ENCODE measurements at places on chromosomes 3 and 15.

DNA sequence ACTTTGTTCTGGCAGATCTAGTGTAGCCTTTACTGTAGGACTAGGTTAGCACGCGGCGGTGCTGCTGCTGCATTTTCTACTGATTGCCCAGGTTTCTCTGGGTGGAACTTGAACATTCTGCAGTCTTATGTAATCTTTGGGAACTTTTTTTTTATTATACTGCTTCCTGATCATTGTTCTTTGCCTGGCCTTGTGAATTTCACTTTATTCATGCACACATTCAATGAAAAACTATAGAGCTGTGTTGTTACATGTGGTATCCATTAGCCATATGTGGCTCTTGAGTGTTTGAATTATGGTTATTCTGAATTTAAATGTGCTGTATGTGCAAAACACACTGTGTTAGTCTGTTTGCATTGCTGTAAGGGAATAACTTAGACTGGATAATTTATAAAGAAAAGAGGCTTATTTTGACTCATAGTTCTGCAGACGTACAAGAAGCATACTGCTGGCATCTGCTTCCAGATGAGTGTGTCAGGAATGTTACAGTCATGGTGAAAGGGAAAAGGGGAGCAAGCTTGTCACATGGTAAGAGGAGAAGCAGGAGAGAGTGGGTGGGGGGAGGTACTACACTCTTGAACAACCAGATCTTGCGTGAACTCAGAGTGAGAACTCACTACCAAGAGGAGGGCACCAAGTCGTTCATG, 26.5 kb downstream of the MEF2A start:
- peak; percentile 18 for DNase-seq

DNA sequence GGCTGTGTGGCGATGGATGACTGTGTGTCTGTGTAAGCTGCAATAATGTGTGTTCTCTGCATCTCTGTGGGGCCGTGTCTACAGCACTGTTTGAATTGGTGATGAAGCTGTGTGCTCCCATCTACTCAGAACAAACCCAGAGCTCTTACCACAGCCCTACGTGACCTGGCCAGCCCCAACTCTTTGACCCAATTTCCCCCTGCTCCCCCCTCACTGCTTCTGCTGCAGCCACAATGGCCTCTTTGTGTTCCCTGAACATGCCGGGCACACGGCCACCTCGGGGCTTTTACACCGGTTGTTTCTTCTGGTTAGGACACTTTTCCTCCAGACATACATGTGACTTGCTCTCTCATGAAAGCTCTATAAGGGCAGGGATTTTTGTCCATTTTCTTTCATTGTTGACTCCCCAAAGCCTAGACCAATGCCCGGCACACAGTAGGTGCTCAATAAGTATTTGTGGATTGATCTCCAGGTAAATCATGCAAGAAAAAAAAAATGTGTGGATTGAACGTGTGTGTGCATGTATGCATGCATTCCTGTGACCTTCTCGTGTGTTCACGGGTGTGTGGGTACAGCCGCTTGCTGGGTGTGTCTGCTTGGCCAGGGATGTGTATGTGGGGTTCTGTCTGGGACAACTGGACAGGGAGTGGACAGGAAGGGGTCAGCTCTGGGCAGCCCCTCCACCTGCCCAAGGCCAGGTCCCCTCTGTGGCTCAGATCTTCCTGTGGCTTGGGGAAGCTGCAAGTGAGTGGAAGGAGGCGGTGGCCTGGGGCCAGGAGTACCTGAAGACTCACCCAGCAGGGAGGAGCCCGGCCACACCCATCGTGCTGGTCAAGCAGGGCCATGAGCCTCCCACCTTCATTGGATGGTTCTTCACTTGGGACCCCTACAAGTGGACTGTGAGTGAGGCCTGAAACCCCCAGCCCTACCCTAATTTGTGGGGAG, 14.8 kb downstream of the VILL start:
- peak; percentile 92 for DNase-seq

GRCh38 chr15:58918239-58918638, 15.2 kb downstream of the SLTM start:
- DNase-seq, result no peak

DNA sequence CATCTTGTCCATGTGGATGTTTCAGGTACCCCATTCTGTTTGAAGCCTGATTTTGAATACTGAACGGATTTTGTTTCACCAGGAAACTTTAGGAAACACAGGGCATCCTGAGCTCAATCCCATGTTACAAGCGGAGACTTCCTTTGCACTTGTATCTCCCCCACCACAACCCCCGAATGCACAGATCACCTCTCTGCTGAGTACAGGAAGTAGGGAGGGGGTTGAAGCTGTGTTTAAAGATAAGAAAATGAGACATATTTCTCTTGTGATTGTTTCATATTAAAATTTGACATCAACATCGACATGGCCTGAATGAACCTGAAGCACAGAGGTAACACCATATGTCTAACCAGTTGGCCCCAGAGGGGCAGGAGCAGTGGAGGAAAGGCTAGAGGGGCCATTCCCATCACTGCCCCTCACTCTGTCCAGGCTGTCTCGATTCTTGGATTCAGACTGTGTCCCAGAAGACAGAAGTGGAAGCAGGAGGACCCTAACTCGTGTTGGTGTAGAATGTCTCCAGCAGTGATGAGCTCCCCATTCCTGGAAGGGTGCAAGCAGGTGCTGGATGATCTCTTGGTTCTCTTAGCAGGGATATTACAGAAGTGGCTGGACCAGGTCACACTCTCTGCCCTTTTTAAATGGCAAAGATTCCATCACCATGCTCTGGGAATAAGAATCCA, 59.6 kb upstream of the IQSEC1 start:
- DNase-seq, result no peak

DNA sequence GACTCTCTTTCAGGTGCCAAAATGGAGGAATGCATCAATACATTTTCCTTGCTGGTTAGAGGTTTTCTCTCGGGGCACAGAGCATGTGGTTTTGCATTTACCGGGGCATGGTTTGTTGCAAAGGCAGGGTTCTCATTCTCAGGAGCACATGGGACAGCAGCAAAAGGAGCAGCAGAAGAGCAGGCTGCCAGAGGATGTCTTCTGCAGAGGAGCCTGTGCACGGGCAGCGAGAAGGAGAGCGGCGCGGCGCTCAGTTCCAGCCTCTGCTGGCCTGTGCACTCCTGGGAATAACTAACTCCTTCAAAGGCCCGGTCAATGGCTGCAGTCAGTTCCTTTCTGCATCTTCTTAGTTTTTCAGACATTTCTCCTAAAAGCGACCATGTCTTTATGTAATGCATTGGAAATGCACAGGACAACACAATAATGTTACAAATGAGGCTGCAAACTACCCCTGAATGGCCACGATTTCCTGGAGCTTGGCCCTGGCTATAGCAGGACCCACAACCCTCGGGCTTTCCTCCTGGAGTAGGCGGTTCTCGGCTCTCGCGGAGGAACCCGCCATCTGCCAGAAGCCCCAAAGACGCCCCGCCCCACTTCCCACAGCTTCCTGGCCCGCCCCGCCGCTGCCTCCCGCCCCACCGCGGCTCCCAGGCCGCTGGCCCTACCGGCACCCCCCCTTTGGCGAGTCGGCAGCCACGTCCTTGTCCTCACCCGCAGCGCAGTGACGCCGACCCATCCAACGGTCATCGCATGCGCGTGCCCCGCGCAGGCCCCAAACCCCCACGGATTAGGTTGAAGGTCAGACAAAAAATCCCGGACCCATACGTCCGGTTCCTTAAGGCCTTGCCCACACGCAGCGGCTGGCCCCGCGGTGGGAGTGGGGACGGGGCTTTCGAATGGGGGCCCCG, at the start of gene C3orf62:
TSS of gene C3orf62 (minus strand) at position 758 of the 908 bp plus-strand sequence. CDS start at position 398, 360 bp downstream.
- peak; percentile 92 for DNase-seq

GRCh38 chr3:150666167-150666566, 37.6 kb downstream of the ERICH6 start:
- no peak for DNase-seq

GRCh38 chr3:184603151-184604030, 41.8 kb downstream of the EPHB3 start:
- no peak for DNase-seq

- DNase-seq, result no peak
These were observed 23.7 kb upstream of the CD47 start for GRCh38 chr3:108114423-108115065.

GRCh38 chr3:21705769-21706168, 45.2 kb downstream of the ZNF385D start:
- DNase-seq, result peak; percentile 92

- no peak for DNase-seq
These were observed 111.2 kb upstream of the RGMA start for GRCh38 chr15:93200081-93200836.

GRCh38 chr3:108380128-108380795, 83.9 kb downstream of the HHLA2 start:
- no peak for DNase-seq

- DNase-seq, result peak; percentile 48
These were observed 109.9 kb downstream of the FMN1 start for GRCh38 chr15:33084661-33085060.

GRCh38 chr3:40465111-40465407, 7.9 kb downstream of the RPL14 start:
- no peak for DNase-seq

- no peak for DNase-seq
These were observed 116.0 kb upstream of the RBMS3 start for GRCh38 chr3:29164825-29165224.

DNA sequence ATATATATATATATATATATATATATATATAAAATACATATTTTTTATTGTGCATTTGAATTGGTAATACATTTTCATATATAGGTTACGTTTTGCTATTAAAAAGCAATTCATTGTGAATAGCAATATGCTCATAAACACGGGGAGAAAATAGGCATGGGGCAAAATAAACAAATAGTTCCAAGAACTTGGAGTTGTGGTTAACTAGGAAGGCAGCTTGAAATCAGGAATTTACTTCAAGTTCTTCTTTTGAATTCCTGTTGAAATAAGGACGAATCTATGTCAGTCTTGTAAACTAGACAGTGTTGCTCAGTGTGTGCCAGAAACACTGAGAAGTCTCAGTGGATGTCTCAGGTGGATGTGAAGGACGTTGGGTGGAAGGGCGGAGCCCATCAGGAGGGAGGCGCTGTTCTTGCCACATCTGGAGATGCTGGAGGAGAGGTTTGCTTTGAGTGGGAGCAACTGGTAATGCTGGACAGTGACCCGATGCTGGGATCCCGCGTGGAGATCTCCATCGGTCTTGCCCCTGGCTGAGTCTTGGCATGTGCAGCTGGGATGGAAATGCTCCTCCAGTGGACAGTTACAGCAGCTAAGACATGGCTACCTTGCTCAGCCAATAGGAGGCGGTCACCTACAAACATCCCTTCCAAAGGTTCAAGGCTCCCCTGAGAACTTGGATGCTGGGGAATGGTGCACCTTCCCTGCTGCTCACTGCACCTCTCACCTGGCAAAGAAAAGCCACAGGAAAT, 2.5 kb downstream of the IL16 start:
- no peak for DNase-seq

GRCh38 chr3:194064380-194065332, 71.3 kb upstream of the HES1 start:
- no peak for DNase-seq

GRCh38 chr3:4322635-4323034, 19.5 kb downstream of the SETMAR start:
- DNase-seq, result peak; percentile 24

- no peak for DNase-seq
These were observed 54.0 kb upstream of the MYZAP start for GRCh38 chr15:57537488-57538264.

- no peak for DNase-seq
These were observed 309.6 kb upstream of the KCNH8 start for GRCh38 chr3:18838758-18839157.

GRCh38 chr3:69240651-69241568, 118.5 kb upstream of the LMOD3 start:
- DNase-seq, result peak; percentile 71

- no peak for DNase-seq
These were observed 96.6 kb downstream of the LRIG1 start for GRCh38 chr3:66404197-66404596.

GRCh38 chr15:31261266-31262142, 65.1 kb upstream of the KLF13 start:
- no peak for DNase-seq

GRCh38 chr3:71705681-71706080, 19.5 kb downstream of the EIF4E3 start:
- DNase-seq, result no peak

DNA sequence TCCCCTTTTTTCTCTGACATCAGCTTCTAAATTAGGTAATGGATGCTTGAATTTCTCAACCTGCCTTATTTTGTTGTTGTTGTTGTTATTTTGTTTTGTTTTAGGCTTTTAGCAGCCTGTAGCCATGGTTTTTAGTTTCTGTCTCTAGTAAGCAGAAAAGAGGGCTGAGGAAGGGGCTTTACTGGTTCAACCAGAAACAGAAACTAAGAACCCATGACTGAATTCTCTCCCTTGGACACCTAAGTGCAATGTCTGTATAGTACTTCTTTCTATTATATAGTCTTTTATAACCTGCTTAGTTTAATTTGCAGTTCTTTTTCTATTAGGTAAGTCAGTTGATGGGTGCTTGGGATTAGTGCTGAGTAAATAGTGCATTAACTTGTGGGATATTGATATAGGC, 129.0 kb downstream of the BBX start:
- DNase-seq, result no peak

- DNase-seq, result no peak
These were observed 60.2 kb downstream of the AMOTL2 start for GRCh38 chr3:134313847-134314587.

GRCh38 chr3:56704706-56705105, 21.6 kb upstream of the TASOR start:
- DNase-seq, result no peak

DNA sequence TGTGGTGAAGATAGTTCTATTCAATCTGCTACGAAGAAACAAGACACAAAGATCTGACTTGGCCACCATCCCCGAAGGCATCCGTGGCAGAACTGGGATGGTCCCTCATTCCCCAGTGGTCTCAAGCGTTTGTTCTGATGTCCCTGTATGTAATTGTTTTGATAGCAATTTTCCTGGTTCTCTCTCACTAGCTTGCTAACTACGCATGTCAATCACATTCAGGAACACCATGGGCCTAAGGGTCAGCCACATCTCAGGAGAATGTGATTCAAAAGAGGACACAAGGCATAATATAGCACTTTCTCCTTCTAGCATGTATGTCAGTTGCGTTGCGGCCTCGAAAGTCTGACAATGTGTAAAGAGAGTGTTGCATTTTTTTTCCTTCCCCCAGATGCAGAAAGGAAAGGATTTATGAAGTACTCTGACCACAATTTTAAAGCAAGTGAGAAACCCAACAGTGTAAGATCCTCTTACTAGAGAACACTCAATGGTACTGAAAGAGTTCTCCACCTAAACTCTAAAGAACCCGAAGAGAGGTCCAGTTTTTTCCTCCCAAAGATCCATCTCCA, 32.0 kb upstream of the TCF12 start:
- DNase-seq, result no peak

All from astrocyte of the hippocampus (primary cell).